ENCODE measurements at places on chromosomes 12 and 14. TPM values are rescaled to one million over a fixed set of nuclear protein-coding genes. Genes with fewer than 3 reads are reported as not detected.

- H3K4me1 ChIP-seq = no peaks in the 10 kb centered on the region
- no peak for DNase-seq
- no peak overlapping the region for H3K4me3 ChIP-seq
- H3K36me3 ChIP-seq = no peaks in the 10 kb centered on the region
Measured at GRCh38 chr12:9221483-9221882, 13.3 kb upstream of the PZP start.

DNA sequence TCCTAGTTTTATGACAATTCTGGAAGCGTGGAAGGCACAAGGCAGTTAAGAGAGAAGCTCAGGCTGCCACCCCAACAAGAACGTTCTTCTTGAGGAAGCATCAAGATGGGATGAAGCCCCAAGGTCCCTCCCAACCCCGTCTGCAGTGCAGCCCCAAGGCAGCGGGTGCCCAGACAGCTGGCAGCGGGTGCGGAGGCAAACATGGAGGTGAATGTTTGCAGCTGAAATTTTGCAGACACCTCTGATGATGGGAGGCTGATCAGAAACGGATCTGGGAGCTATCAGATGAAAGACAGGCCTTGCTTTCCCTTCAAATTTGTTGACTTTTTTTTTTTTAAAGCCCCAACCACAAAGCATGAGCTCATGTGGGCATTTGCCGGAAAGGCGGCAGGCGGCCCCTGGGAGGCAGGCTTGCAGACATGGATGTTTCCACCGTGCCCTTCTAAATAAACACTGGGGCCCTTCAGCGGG, 230.7 kb upstream of the RTL1 start:
- no peaks in the 10 kb centered on the region for H3K36me3 ChIP-seq
- no peak overlapping the region for H3K4me3 ChIP-seq
- no peaks in the 10 kb centered on the region for H3K27me3 ChIP-seq
- no peaks in the 10 kb centered on the region for H3K4me1 ChIP-seq
- no peak overlapping the region for H3K27ac ChIP-seq

DNA sequence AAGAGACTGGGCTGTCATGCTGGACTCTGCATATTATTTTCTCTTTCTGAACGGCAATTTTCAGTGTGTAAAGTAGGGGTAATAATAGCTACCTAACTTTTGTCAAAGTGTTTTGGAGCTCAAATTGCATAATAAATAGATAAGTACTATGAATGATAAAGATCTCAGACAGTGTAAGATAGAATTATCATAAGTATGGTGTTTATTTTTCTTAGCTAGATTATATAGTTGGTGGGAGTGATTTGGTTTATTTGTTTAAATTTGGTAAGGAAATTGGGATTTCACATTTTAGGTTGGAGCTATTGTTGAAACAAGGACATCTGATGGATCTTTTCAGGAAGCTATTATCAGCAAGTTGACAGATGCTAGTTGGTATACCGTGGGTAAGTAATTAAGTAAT, 7.4 kb downstream of the ARID4A start:
- H3K4me1 ChIP-seq = peaks cover 24% of the 10 kb centered on the region
- H3K36me3 ChIP-seq = peaks cover 23% of the 10 kb centered on the region
- no peak overlapping the region for H3K4me3 ChIP-seq
- H3K27ac ChIP-seq = no peak overlapping the region
- no peaks in the 10 kb centered on the region for H3K27me3 ChIP-seq

DNA sequence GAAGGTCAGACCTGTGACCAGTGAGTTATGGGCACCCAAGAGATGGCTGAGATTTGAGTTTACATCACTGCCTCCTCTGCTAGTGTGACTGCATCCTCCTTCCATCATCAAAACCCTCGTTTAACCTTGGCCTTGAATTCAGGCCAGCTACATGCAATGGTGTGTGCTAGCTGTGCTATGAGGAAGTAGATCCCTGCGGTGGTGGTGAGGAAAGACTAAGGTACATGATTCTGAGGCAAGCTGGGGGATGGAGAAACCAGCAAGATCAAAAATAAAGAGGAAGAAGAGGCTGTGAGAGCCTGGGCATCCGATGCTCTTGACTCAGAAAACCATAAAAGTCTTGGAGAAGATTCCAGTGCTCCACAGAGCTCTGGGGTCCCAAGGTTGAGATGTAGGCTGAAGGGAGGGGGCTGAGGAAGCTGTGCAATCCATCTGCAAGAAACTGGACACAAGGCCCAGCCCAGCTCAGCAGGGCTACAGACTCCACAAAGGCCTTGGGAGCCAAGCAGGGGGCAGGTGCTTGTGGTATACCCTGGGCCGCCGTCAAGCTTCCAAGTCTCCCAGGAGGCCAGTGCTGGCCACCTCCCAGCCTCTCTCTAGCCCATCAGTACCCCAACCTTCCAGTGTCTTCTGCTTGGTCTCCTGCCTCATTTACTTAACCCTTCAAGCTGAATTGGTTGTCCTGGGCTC, 774.8 kb downstream of the VRK1 start:
- no peak overlapping the region for H3K27ac ChIP-seq
- no peaks in the 10 kb centered on the region for H3K4me1 ChIP-seq
- H3K4me3 ChIP-seq = no peak overlapping the region
- H3K36me3 ChIP-seq = peaks cover 4% of the 10 kb centered on the region
- DNase-seq = no peak

- H3K36me3 ChIP-seq = no peaks in the 10 kb centered on the region
- H3K27ac ChIP-seq = no peak overlapping the region
- H3K4me3 ChIP-seq = no peak overlapping the region
- peaks cover 1% of the 10 kb centered on the region for H3K27me3 ChIP-seq
- no peak for DNase-seq
Measured at GRCh38 chr12:93336291-93336741, 41.4 kb upstream of the NUDT4 start.

GRCh38 chr14:63938198-63939005, 85.6 kb downstream of the SYNE2 start:
- H3K36me3 ChIP-seq = peaks cover 13% of the 10 kb centered on the region
- no peaks in the 10 kb centered on the region for H3K27me3 ChIP-seq
- H3K4me3 ChIP-seq = no peak overlapping the region
- DNase-seq = peak; percentile 27
- peaks cover 36% of the 10 kb centered on the region for H3K4me1 ChIP-seq
- H3K27ac ChIP-seq = no peak overlapping the region

- no peaks in the 10 kb centered on the region for H3K27me3 ChIP-seq
- no peaks in the 10 kb centered on the region for H3K4me1 ChIP-seq
- no peak for DNase-seq
- no peaks in the 10 kb centered on the region for H3K36me3 ChIP-seq
- H3K27ac ChIP-seq = no peak overlapping the region
Measured at GRCh38 chr12:115716551-115716950, 560.9 kb downstream of the MED13L start.

GRCh38 chr14:83172363-83172762, 1638.7 kb upstream of the SEL1L start:
- H3K27me3 ChIP-seq = no peaks in the 10 kb centered on the region
- H3K4me1 ChIP-seq = no peaks in the 10 kb centered on the region

DNA sequence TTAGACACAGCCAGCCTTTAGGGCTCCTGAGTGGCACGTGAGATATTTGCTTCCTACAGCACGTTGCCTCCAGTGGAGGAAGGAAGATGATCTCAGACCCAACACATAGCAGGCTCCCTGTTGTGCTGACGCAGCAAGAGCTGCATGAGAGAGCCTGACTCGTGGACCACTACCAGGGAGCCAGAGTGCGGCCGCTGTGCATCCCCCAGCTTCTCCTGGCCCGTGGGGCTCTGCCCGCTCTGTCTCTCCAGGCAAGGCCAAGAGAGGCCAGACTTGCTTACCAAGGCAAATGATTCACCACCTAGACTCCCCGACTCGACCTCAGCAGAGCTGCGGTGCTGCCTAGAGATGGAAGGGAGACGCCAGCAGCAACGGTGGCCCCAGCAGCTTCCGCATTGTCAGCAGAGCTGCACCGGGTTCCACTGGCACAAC, 37.5 kb downstream of the MAP3K9 start:
- no peak for DNase-seq
- H3K36me3 ChIP-seq = no peaks in the 10 kb centered on the region
- H3K27ac ChIP-seq = no peak overlapping the region
- H3K4me3 ChIP-seq = no peak overlapping the region

DNA sequence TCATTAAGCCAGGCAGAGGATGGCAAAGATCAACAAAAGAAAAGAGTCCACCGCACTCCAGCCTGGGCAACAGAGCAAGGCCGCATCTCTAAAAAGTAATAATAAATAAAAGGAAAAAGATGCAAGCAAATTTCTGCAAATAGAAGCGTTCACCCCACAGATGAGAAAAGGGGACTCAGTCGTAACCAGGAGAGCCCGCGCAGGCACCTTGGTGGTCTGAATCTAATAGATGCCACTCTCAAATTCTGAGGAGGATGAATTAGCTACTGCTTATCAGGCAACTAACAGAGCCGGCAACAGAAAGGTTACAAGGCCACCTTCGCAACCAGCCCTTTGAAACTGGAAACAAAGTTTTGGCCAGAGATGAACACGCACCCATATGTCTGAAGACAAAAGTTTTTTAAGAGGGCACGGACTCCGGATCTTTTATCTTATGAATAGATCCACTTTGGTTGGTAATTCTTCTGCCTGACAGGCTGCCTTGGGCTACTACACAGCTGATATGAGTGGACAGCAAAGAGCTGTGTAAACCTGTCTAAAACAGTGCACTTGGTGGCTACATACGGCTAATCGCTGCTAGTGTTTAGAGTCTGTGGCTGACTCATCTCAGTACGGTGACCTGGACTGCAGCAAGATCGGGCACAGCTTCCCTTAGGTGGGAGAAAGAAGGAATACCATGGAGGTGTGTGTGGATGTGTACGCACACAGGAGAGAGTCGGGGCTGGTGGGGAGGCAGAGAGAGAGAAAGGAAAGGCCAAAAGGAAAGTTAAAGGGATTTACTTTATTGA, 32.9 kb upstream of the TTC7B start:
- no peak for DNase-seq
- no peaks in the 10 kb centered on the region for H3K4me1 ChIP-seq
- H3K27ac ChIP-seq = no peak overlapping the region
- H3K4me3 ChIP-seq = no peak overlapping the region
- no peaks in the 10 kb centered on the region for H3K27me3 ChIP-seq

DNA sequence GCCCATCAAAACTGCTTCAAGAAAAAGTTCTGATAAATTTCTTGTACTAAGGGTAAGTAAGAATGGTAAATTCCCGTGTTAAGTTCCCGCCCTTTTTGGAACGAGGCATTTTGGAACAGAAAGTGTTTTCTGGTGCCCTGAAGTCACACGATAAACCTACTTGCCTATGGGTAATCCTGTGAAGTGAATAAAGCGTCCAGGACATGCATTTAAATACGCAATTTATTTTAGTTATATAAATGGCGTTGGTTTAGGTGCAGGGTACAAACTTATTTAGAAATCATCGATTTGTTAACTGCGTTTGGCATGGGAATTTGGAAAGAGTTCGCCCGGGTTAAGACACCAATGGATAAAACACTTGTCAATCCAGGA, 715 bp upstream of the RAP1B start:
- peaks cover 46% of the 10 kb centered on the region for H3K4me1 ChIP-seq
- H3K4me3 ChIP-seq = peak overlapping the region; percentile 87
- peak overlapping the region; percentile 94 for H3K27ac ChIP-seq
- no peak for DNase-seq
- peaks cover 32% of the 10 kb centered on the region for H3K36me3 ChIP-seq

- no peaks in the 10 kb centered on the region for H3K36me3 ChIP-seq
- no peaks in the 10 kb centered on the region for H3K4me1 ChIP-seq
- H3K4me3 ChIP-seq = no peak overlapping the region
- H3K27me3 ChIP-seq = peaks cover 1% of the 10 kb centered on the region
- DNase-seq = no peak
Measured at GRCh38 chr14:59900556-59900955, 19.4 kb upstream of the LRRC9 start.

- DNase-seq = no peak
- H3K27ac ChIP-seq = no peak overlapping the region
- no peak overlapping the region for H3K4me3 ChIP-seq
- H3K4me1 ChIP-seq = peaks cover 18% of the 10 kb centered on the region
Measured at GRCh38 chr12:2733493-2734355, 61.0 kb upstream of the FKBP4 start.

DNA sequence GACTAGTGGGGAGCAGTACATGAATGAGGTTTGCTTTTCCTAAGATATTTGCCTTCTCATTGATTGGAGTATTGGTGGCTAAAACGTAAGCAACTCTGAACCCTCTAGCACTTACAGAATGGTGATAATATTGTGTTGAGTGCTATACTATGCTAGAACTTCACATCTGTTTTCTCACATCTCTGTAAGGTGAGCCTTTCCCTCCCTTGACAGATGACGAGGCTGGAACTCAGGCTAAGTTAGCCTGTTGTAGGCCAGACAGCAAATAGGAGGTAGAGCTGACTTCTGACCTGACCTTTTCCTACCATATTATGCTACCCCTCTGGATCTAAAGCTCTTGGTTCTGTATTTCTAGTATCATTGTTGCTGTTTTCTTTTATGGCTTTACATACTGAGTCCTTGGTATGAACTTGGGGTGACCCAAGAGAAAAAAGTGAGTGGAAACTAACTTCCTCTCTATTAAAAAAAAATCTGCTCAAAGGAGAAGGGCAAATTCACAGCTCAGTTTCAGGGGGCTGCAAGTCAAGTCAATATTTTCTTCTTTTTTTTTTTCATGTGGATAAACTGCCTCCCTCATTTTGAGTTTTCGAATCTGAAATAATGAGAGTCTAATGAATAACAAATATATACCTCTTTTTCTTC, 85.9 kb downstream of the CRADD start:
- H3K36me3 ChIP-seq = peaks cover 2% of the 10 kb centered on the region
- H3K4me1 ChIP-seq = peaks cover 30% of the 10 kb centered on the region
- DNase-seq = no peak
- no peak overlapping the region for H3K4me3 ChIP-seq

GRCh38 chr12:25155022-25155576, 39.9 kb downstream of the DNAI7 start:
- DNase-seq = no peak

- no peaks in the 10 kb centered on the region for H3K36me3 ChIP-seq
- H3K4me3 ChIP-seq = no peak overlapping the region
- H3K27me3 ChIP-seq = no peaks in the 10 kb centered on the region
- no peak for DNase-seq
- H3K27ac ChIP-seq = no peak overlapping the region
Measured at GRCh38 chr14:57796556-57796955, 69.3 kb downstream of the SLC35F4 start.

Gene NR2C1
- total RNA-seq = 26.1 TPM
